ENCODE measurements at places on chromosomes 5 and 9.
A peak's percentile ranks its signal among the peaks of the same experiment; 100 is the strongest.

DNA sequence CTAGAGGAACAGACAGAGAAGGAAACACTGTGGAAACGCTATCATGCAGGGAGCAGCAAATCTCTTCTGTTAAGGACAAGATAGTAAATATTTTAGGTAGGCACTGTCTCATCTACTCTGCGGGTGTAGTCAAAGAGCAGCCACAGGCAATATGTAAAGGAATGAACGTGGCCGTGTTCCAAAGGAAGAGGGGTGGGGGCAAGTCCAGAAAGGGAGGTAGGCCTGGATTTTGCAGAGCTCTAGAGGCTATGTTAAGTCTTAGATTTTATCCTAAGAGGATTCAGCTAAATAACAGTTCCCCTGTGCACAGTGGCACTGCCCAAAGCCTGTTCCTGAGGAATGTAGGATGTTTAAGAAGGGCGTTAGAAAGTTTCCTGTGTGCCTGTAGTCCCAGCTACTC is 161.6 kb downstream of the ACTL7B start:
- no peak for DNase-seq

DNA sequence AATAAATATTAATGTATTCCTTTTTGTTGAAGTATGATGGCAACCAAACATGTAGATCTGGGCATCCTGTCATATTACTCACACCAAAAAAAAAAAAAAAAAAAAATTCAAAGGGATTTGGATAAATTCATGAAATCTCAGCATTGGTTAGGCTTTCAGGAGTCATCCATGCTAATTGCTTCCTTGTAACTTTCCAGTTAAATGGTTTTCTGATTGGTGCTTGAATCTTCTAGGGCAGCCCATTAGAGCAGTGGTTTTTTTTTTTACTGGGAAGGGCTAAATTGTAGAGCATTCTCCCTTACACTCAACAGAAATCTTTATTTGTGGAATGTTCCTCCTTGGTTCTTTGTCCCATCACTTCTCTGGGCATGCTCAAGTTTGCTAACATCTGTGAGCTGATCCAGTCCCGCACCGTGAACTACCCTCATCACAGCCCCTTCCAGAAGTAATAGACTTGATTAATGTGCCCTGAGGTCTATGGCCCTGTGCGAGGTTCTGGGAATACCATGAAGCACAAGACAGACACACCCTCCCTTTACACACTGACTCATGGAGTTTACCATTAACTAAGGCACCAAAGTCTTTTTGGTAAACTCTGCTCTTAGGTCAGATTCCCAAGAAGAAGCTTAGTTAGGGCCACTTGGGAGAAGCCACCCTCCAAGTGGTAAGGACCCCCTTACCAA is 56.0 kb downstream of the RGS3 start:
- no peak for DNase-seq

DNA sequence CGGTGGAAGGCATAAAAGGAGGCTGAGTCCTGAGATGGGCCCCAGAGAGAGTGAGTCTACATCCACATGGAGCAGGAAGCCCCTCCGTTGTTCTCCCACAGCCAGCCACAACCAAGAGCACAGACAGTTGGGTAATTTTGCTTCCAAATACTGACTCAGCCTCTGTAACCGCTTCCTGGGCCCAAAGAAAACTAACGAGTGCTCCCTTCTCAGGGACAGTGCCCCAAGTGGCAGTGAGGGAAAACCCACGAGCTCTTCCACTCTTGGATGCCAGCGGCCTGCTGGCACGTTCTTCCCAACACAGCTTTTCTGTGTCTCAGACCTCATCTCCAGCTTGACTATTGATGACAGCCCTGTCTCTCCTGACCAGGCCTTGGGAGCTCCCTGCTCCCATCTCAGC is 207.6 kb downstream of the FSTL4 start:
- no peak for DNase-seq

DNA sequence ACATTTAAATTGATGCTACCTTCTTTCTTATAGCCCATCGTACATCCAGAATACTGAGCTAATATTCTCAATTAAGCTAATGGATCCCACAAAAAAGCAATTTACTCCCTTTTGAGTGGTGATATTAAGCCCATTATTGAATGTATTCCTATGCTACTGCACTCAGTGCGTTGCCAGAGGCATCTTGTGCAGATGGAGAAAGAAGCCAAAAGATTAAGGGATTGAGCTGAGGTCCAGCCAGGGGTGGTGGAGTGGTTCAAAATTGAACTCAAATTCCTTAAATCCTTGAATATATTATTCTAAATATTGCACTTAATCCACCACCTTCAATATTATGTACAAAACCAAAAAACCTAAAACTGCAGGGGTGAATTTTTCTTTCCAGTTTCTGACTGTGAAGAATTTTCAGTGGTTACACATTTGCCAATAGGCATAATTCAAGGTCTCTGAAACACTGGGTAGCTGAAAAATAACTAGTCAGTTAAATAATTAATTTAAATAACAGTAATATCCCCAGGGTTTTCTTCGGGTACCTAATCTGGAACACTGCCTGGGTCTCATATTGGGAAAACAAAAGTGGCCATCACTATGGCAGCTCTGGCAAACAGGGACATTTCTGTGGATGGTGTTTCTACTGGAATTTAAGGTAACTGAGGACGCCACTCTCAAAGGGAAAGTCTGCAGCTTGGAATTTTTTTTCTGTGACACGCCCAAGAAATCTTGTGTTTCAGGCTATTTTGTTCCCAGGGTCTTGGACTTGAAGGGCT is 6.2 kb upstream of the LIFR start:
- no peak for DNase-seq

DNA sequence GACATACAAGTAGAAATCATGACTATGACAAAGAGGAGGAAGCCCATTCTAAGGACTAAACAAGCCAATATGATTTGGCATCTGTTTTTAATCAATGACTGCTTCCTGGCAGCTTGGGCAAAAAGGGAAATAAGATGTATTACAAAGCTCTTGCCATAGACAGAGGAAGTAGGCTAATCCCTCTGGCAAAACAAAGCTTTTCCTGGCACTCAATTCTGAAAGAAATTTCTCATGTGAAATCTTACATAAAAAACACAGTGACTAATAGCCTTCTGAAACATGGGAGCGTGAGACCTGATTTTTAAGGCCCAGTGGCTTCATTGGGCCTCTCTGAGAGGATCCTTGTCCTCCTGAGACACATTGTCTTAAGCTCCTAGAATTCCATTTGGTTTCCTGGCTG is 93.6 kb downstream of the COL23A1 start:
- DNase-seq = no peak

DNA sequence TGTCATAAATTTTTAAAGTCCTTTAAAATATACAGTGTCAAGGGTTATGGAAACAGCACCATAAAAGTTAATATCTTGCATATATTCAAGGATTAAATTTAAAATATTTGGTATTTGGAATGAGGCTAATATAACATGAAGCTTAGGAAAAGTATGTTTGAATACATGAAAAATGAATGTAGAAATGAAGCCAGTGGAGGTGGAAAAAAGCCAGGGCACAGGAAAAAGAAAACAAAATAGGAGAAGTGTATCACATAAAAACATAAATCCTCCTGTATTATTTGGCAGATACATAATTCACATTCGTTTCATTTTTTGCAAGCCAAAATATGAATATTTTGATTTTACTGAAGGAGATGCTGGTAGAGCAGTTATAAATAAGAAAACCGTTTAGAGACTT is 587.0 kb upstream of the ZNF608 start:
- no peak for DNase-seq

GRCh38 chr9:117919538-117919937 is 215.3 kb downstream of the TLR4 start:
- no peak for DNase-seq

GRCh38 chr9:124894741-124895170 is 32.8 kb downstream of the ARPC5L start:
- peak; percentile 13 for DNase-seq

- DNase-seq = no peak
These were observed 145.7 kb upstream of the COL5A1 start for GRCh38 chr9:134495881-134496412.

DNA sequence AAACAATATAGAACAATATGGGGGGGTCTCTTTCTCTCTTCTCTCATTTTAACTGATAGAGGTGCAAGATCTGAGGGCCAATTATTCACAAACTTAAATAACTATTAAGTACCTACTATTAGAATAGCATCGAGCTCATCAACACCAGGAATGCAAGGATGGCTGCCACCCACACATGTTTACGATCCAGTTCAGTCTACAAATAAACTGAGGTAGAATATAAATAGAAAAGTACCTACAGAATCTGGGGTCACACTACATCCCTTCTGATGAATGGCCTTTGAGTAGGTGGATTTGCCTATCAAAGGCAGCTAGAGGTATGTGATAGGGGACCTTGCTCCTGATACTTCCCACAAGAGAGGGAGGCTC is 91.8 kb upstream of the ZNF366 start:
- DNase-seq = no peak

DNA sequence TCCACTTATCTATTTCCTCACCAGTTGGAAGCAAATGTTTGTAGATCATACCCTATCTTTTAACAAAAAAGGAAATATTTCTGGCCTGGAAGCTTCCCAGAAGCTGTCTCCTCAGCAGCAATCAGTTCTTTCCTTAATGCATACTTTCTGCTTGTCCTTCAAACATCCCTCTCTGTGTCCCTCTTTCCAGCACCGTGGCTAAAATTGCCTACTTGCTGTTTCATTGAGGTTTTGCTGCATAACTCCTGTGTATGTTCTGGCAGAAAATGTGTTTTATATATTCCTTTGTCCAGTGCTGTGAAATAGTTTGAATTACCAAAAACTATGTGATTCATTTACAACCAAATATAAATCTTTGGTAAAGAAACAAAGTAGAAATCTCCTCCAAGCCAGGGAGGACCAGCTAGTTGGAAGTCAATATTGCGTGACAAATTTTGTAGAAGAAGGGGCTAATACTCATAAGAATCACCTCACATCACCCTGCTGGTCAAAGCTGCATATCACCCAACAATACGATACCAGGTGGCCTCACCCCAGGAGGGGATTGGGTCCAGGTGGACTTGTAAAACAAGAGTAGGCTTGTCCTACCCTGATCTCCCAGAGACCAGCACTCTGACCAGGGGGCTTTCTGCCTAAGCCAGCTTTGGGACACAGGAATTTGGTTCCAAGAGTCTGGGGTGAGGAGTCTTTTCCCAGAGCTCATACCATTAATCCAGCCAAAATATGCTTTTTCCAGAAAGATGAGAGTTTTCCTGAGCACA is 198.4 kb upstream of the SNX2 start:
- no peak for DNase-seq

DNA sequence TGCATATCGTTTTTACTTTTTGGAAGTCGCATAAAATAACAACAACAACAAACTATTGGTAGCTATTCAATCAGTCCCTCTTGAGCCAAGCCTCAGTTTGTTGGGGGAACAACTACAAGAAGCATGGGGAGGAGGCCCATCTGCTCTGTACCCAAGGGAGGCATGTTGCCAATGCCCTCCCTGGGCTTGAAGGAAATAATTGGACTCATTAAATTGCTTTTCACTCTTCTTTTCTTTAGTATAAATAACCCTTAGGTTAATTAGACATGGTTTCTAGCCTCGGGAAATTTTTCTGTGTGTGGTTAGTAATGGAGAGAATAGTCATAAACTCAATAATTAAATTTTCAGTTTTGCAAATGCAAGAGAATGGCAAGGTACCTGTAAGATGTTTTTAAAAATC is 500.7 kb downstream of the TLE4 start:
- no peak for DNase-seq

GRCh38 chr5:110751902-110752762 is 13.3 kb downstream of the SLC25A46 start:
- DNase-seq = no peak

DNA sequence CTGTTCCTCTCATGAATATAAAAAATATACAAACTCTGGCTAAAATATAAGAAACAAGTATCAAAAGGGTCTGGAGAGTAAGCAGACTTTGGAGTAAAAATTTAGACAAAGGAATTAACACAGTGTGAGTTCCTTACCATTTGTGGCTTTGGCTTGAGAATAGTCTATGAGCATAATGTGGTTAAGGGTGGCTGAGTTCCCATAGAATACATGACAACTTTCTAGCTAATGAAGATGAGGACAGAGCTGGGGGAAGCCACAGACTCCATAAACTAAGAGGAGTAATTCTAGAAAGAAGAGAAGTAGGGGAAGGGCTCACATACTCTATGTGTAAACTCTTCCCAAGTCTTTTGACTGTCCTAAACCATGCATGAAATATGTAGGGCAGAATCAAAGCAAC is 79.4 kb downstream of the CAAP1 start:
- no peak for DNase-seq

DNA sequence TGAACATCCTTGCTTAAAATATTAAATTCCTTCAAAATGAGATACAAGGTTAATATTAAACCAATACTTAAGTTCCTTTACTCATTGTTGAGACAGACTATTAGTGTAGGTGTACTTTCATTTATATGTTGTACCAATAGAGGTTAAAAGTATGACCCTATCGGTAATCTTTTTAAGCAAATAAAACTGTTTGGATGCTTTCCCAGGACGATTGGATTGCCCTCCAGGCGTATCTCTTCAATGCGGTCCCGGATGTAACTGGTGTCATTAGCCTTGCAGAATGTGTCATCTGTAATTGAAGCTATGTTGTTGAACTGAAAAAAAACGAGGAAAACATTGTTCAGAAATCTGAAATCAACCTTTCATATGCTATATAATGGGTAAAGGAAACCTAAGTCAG is 18.9 kb downstream of the OGN start:
- DNase-seq = no peak

DNA sequence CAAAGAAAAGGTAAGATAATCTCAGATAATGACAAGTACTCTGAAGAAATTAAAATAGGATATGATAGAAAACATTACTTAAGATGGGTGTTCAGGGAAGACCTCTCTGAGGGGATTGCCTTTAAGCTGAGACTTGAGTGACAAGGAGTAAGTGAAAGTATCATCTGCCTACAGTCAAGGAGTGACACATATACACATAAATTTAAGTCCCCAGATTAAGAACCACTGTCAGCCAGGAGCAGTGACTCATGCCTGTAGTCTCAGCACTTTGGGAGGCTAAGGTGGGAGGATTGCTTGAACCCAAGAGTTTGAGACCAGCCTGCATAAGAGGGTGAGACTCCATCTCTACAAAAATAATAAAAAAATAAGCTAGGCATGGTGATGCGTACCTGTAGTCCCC is 19.7 kb upstream of the ANKHD1 start:
- no peak for DNase-seq

- no peak for DNase-seq
These were observed 292.4 kb upstream of the TLE4 start for GRCh38 chr9:79279356-79279755.

DNA sequence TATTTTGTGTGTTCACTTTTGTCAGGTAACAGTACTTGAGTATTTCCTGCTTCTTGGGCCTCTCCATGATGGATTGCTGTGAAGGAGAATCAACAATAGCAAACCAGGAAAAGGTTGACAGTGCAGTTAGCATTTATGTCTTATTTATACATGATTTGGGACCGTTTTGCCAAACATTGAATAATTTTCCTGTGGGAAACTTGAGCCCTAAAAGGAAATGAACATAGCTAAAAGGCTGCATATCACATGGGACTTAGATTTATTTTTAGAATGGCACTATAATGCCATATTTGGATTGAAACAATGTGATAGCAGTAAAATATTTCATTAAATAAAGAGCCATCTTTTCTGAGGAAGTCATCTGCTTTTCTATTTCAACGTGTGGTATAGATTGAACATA is 15.3 kb downstream of the GPR21 start:
- no peak for DNase-seq
